B cell (primary cell): ENCODE measurements at places on chromosomes 4 and X. TPM values are rescaled to one million over a fixed set of nuclear protein-coding genes. Genes with fewer than 3 reads are reported as not detected.
A peak's percentile ranks its signal among the peaks of the same experiment; 100 is the strongest.

TMEM154 gene
- 96.6 and 99.1 TPM in 2 replicates for total RNA-seq

POU3F4 gene
- total RNA-seq: not detected in 2 replicates

GYG2 gene
- total RNA-seq: not detected in 2 replicates

DNA sequence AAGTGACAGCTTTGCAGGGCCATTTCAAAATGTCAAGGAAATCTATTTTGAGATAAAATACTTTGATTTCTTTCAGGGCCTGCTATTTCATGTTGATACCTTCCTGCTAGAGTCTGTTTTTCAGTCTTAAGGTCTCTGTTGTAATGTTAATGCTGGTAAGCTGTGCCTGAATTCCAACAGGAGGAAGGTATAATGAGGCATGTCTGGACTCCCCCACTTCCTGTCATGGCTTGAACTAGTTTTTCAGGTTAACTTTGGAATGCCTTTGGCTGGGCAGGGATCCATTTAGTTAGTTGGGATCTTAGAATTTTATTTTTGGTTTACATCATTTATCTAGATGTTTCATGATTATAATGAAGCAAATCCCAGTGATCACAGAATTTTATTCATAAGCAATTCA lies 279.0 kb downstream of the CFAP47 start:
- no peak for DNase-seq

- DNase-seq: no peak
Measured at GRCh38 chr4:95095348-95095974, 337.7 kb downstream of the BMPR1B start.

- no peak for DNase-seq
Measured at GRCh38 chrX:25156832-25157231, 141.1 kb upstream of the ARX start.

- no peak for DNase-seq
Measured at GRCh38 chr4:140240237-140240636, 86.3 kb upstream of the MAML3 start.

PASD1 gene
- total RNA-seq: not detected in 2 replicates

GRCh38 chr4:183674153-183674552 lies 15.1 kb downstream of the TRAPPC11 start:
- no peak for DNase-seq

DNA sequence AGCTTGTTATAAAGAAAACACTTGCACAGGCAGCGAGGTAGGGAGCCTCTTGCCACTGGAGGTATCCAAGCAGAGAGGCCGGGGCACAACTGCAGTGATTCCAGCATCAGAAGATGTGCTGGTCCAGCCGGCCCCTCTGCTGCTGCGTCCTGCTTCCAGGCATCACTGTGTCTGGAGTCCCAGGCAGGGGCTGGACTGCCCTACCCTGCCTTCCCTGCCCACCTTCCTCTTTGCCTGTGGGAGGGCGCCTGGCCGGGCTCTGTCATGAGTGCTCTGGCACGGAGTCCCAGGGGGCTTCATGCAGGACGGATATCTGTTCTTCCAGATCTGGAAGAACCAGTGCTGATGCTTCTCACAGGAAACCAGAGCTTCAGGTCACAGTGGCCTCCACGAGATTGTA lies 187.6 kb upstream of the PSAPL1 start:
- DNase-seq: no peak

GRCh38 chr4:154292589-154292988 lies 199.0 kb downstream of the DCHS2 start:
- peak; percentile 24 for DNase-seq

DNA sequence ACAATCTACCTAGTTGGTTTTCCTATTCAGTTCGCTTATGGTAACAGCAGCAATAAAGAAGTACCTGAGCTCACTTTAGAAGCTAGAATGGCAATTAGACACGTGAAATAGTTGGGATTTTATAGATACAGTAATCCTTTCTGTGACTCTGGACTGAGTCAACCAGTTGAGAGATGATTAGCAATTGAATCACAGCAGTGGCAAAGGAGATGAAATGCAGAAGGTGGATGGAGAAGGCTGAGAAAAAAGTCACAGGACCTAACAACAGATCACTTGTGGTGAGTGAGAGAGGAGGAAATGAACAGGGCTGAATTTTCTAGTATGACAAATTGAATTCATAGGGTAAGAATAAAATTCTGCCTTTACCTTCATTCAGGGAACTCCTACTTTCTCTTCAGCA lies 197.1 kb upstream of the MAGEB18 start:
- no peak for DNase-seq

ERAS gene
- total RNA-seq: not detected in 2 replicates

- no peak for DNase-seq
Measured at GRCh38 chrX:111336141-111336540, 65.9 kb upstream of the CAPN6 start.

PARM1 gene
- 6.6 and 7.8 TPM in 2 replicates for total RNA-seq
